ENCODE measurements at places on chromosomes 7 and 10.

DNA sequence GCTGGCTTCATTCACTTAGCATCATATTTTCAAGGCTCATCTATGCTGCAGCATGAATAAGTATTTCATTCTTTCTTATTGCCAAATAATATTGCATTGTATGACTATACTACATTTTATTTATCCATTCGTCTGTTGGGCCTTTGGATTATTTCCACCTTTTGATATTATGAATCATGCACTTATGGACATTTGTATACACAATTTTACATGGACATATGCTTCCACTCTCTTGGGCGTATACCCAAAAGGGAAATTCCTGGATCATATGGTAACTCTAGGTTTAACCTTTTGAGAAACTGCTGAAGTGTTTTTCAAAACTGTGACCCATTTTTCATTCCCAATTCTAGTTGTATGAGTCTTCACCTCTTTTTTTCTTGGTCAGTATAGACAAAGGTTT is 80.3 kb upstream of the GNAI1 start:
- DNase-seq = no peak

DNA sequence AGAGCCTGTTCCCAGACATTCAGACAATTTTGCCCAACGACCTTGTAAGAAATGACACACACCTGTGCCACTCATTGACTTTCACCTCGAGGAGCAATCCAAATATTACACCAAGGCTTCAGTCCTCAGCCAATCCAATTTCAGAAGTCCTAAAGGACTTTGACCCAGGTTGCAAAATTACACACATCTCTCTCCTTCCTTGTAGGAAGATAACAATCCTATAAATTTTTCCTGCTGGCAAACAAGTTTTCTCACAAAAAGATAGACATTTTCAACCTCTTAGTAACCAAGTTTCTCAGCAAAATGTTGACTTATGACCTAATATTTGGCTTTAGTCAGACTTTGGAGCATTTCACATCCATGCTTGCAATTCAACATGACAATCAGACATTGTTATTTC is 745.0 kb downstream of the GRID1 start:
- no peak for DNase-seq

DNA sequence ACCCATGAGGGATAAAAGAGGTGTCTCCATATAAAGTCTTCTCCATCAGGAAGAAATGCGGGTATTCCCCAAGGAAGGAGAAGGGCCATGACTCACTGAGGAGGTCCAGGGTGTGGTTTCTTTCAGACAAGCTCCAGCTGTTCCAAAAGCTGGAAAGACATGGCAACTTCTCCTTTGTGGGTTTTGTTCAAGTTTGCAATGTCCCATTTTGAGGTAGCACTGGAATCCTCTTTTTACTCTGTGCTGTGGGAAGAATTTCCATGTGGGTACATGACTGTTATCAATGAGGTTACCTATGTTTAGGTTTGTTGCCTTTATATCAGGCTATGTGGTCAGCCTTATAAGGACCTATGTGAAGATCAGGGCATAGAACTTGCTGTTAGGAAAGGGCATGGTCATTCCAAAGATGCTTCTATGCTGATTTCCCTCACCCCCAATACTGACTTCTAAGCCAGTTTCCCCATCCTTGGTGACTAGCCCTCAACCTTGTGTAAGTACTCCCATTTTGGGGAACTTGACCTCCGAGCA is 697.5 kb downstream of the INHBA start:
- DNase-seq = no peak

DNA sequence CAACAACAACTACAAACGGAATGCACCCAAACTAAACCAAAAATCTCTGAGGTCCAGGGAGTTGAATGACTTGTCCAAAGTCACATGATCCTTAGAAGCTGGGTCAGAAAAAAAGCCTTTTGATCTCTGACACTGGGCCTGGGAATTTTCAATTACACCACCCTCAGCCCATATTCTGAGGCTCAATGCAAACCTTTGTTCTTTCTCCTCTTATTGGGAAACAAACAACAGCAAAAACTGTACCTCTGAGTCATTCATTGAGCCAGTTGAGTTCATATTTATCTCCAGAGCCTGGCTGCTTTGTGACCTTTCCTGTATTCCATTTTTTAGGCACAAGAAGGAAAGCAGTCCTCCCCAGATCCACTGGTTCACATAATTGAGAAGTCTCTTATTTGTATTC is 51.2 kb upstream of the SORCS1 start:
- no peak for DNase-seq

DNA sequence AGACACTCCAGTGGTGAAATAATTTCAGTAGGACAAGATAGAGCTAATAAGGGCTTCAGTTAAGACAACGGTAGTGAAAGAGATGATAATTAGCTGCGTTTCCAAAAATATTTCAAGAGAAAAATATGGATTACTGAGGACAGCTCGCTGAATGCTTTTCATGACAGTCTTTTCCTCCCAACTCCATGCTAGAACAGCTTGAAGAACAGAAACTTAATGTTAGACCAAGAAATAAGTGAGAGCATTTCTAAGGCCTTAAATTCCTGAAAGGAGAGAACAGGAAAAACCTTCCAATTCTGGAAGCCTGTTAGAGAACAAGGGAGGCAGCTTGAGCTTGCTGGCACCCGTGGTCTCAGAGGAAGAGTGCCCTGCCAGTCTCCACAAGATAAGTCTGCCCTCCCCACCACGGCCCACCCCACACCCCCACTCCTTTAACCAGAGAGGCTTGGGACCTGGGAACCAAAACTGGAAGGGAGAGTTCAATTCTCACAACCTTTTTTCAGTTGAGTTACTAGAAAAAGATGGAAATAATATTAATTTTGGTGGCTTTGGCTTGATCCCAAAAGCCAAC is 1148.0 kb upstream of the CELF2 start:
- DNase-seq = no peak

DNA sequence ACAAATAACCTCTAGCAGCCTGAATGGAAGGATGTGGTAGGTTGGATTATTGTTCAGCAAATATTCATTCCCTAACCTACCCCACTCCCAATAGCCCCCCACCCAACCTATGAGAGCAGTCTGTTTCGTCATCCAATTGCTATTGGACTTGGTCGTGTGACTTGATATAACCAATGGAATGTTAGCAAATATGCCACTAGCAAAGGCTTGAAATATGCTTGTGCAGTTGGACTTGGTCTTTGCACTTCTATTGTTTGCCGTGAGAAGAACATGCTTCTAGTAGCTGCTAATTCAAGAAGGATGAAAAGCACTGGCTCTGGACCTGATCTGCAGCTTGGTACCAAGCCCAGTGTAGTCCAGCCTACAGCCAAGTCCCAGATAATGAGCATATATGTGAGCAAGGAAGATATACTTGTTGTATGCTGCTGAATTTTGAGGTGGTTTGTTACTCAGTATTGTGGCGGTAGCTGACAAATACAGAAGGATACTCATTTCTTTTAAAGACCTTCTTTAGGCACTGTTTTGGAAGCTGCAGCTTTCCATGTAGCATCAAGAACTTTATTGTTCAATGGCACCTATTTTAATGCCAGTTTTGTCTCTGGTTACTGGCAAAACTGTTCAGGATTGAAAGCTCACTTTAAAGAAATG is 180.4 kb downstream of the EXOC4 start:
- DNase-seq = no peak

- DNase-seq = no peak
Measured at GRCh38 chr7:35374858-35375257, 121.0 kb upstream of the TBX20 start.

DNA sequence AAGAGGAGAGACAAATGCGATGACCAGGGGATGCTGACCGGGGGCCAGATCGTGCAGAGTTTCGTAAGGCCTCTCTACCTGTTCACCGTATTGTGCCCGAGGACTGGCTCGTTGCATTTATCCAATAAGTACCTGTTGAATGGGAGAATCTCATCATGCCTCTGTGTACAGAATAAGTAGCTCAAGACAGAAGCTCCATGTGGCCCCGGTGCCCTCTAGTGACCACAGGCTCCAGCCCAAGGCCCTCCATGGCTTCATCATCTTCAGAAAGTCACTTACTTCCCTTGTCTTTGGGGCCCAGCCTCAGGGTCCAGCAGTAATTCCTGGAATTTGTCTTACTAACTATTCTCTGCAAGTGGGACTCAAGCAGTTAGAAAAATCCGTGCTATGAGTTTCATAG is 151.0 kb downstream of the CHN2 start:
- DNase-seq = no peak

Data from right forelimb (tissue), 1 donor.